ENCODE measurements at places on chromosomes 5 and 9. TPM values are rescaled to one million over a fixed set of nuclear protein-coding genes. Genes with fewer than 3 reads are reported as not detected.

DNA sequence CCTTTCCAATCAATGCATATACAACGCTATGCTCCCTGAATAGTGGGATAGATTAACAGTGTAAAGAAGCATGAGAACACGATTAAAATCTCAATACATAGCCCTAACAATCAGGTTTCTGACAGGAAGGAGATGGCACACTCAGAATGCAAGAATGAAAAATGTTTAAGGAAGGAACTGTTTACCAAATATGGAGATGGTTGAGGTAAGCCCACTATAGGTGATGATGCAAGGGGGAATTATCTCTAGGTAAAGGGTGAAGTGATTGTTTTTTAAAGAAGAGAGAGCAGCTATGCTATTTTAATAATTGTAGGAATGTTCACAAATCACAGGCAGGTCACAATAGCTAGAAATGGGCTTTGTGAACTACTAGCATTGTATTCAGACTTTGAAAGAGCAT, 302.4 kb downstream of the CHSY3 start:
- no peak for DNase-seq

TTC23L gene
- total RNA-seq, result not detected

BTNL8 gene
- not detected for total RNA-seq

GRCh38 chr5:132504746-132505145, 14.2 kb upstream of the IRF1 start:
- DNase-seq, result no peak

FAXDC2 gene
- 3.2 TPM for total RNA-seq

- no peak for DNase-seq
Observed at GRCh38 chr5:154403234-154403633, 42.6 kb upstream of the SAP30L start.

DNA sequence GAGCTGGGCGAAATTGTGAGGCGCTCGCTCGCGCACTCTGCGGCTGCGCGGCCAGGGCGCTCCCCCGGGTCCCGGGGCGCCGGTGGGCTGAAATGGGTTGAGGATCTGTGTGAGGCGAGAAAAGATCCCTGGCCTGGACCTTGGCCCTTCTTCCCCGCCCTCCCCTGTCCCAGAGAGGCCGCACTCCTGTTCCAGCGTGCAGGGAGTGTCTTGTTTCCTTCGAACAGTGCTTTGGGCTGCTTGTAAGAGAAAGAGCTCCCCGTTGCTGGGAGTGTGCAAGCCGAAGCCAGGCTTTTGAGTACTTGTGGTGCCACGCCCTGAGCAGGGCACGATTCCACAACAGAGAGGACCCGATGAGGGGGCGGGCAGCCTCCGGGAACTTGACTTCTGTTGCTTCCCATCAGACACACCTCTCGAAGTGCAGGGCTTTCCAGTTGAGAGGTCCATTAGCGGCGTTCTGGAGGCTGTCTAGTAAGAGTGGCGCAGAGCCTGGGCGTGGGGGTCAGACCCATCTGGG, 535 bp downstream of the DOLPP1 start:
- no peak for DNase-seq

FAM219A gene
- 24.0 TPM for total RNA-seq

DNA sequence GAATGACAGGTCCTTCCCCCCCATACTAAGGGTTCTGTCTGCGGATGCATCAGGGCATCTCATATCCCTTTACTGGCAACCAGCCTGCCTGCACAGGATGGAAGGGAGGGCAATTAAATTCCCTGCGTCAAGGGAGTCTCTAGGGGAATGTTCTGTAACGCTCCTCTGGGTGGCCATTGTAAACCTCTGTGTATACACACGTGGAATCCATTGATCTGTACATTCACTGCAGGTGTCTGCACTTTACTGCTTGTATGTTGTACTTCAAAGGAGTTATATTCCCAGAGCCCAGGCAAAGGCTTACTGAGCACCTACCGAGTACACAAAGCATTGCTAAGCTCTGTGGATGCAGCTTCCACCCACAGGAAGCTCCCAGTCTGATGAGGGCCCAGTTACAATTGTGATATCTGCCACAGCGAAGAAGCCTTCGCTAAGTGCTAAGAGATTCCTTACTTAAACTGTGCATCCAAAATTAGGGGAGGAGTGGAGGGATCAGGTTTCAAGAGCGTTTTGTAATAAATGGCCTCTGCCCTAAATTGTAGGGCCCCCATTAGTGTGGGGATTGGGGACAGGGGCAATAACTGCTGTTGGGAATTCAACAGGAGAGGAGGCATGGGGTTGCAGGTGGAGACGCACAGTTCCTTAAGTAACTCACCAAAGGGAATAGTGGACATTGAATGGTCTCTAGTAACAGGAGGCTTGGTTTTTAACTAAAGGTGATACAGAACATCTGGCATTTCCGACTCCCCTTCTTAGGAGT, 1.5 kb upstream of the RETREG1 start:
- no peak for DNase-seq

ENTPD8 gene
- not detected for total RNA-seq
